Progenitor cell of endocrine pancreas (in vitro differentiated cells): ENCODE measurements at places on chromosomes 7 and 10. TPM values are rescaled to one million over a fixed set of nuclear protein-coding genes. Genes with fewer than 3 reads are reported as not detected.
A peak's percentile ranks its signal among the peaks of the same experiment; 100 is the strongest.

OGDH gene
- total RNA-seq = 93.5 and 105 TPM in 2 replicates

DNA sequence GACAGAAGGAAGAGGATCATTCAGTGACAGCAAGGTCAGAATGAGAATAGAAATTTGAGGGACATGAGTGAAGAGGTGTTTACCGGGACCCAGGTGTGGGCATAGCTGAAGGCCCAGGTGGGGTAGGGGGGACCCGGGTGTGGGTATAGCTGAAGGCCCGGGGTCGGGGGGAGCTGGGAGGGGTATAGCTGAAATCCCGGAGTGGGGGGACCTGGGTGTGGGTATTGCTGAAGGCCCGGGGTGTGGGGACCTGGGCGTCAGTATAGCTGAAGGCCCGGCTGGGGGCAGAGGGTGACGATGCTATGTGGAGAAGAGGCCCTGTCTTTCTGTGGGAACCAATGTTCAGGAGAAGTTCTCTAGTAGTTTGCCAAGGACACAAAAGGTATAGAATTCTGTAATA, 183.0 kb upstream of the PITRM1 start:
- no peak for DNase-seq
- no peaks in the 10 kb centered on the region for H3K4me1 ChIP-seq
- H3K27ac ChIP-seq = no peak overlapping the region
- no peaks in the 10 kb centered on the region for H3K36me3 ChIP-seq
- H3K4me3 ChIP-seq = no peak overlapping the region

DNA sequence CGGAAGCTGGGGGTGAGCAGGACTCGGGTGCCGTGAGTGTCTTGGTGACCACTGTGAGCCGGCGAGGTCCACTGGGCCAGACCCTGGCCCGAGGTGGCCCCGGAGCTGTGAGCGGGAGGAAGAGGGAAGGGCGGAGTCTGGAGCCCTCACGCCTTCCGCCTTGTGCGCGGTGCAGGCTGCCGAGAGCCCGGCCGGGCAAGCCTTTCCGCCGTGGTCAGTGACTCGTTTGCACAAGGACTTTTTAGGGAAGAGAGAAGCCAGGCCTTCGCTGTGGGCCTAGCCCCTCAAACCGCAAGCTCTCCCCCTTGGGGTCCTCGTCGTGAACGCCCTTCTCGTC, 40.9 kb upstream of the ZNF32 start:
- H3K27me3 ChIP-seq = peaks cover 66% of the 10 kb centered on the region
- no peak for DNase-seq
- H3K36me3 ChIP-seq = no peaks in the 10 kb centered on the region
- H3K4me3 ChIP-seq = peak overlapping the region; percentile 83

DNA sequence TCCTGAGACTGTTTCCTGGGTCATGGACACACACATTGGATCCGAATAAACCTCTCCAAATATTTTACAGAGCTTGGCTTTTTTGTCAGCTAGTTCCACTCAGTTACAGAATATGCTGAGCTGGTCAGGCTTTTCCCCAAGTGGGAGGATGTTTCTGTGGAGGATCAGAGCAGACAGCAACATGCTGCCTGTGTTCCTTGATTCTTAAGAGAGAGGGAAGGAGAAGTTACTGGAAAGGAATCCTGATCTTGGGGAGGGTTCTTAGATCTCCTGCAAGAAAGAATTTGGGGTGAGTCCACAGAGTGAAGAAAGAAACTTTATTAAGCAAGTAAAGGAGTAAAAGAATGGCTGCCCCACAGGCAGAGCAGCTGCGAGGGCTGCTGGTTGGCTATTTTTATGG, 76.8 kb upstream of the RPA3 start:
- H3K27me3 ChIP-seq = no peaks in the 10 kb centered on the region
- peaks cover 9% of the 10 kb centered on the region for H3K4me1 ChIP-seq
- H3K27ac ChIP-seq = no peak overlapping the region
- H3K36me3 ChIP-seq = peaks cover 18% of the 10 kb centered on the region
- DNase-seq = no peak

PDCD11 gene
- 56.1 and 58.1 TPM in 2 replicates for total RNA-seq

EMX2 gene
- total RNA-seq = 0.89 TPM in 1 of 2 replicates, not detected in the other

SPDYE2 gene
- not detected in 2 replicates for total RNA-seq

GRCh38 chr7:114944745-114945625, 23.1 kb downstream of the MDFIC start:
- no peaks in the 10 kb centered on the region for H3K27me3 ChIP-seq
- H3K36me3 ChIP-seq = no peaks in the 10 kb centered on the region
- H3K4me1 ChIP-seq = peaks cover 11% of the 10 kb centered on the region
- no peak overlapping the region for H3K4me3 ChIP-seq
- DNase-seq = no peak
- no peak overlapping the region for H3K27ac ChIP-seq

ST8SIA6 gene
- 0.36 and 0.98 TPM in 2 replicates for total RNA-seq

- H3K27me3 ChIP-seq = peaks cover 6% of the 10 kb centered on the region
- no peaks in the 10 kb centered on the region for H3K36me3 ChIP-seq
- H3K4me1 ChIP-seq = no peaks in the 10 kb centered on the region
- H3K27ac ChIP-seq = no peak overlapping the region
These were observed 100.8 kb downstream of the MICALL2 start for GRCh38 chr7:1358376-1359050.

IL2RA gene
- total RNA-seq = not detected in 2 replicates

DNA sequence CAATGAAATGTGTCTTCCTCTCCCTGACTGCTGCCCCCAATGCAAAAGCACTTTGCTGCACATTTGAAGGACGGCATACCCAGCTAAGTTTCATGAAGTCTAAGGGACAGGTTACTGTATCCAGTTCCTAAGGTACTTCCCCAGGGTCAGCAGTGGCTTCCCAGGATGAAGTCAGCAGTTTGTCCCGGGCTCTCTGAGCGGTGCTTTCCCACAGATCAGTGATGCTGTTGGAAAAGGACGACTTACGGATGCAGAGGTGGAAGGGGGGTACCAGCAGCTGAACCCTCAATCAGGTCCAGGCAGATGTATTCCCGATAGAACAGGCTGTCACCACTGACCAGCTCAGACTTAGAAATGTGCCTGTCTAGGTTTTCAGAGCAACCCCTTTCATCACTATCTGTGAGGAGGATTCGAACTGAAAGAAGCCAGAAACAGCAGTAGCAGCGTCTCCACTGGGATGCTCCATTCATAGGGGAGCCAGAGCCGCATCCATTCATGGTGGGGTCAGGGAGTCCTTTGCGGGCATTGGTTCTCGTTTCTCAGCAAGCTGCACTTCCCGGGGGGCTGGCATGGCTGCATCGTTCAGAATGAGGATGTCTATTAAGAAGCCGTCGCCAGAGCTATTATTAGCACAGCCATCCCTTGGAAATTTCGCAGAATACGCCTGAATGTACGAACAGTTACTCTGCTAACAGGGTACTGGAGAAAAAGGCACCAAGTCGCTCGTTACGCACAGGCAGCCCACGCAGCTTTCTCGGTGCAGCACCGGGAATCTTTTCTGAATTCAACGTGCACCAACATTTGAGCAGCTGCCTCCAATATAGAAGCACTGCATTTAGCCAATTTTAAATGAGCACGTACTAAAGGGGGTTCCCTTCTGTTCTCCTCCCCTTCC, 303.7 kb downstream of the PRPF18 start:
- no peak for DNase-seq
- H3K4me1 ChIP-seq = peaks cover 2% of the 10 kb centered on the region
- peak overlapping the region; percentile 81 for H3K4me3 ChIP-seq
- no peaks in the 10 kb centered on the region for H3K36me3 ChIP-seq
- H3K27ac ChIP-seq = peak overlapping the region; percentile 87

C10orf53 gene
- not detected in 2 replicates for total RNA-seq

DNA sequence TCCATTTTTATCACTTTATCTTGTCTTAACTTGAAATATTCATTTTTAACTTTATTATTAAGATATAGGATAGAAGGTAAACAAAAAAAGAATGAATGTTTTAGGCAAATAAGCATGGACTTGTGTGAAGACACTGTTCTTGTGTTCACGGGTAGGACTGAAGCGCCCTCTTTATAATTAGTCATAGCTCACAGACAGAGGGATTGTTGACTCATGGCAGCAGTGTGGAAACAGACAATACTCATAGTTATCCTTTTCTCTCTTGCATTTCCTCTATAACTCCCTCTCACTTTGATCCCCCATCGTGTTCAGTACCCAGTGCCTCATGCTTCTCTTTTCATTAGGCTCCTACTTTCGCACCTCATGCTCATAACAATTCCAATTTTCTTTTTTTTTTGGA, 731.8 kb downstream of the PHTF2 start:
- H3K4me3 ChIP-seq = no peak overlapping the region
- H3K27me3 ChIP-seq = no peaks in the 10 kb centered on the region
- DNase-seq = no peak
- H3K27ac ChIP-seq = no peak overlapping the region
- H3K36me3 ChIP-seq = no peaks in the 10 kb centered on the region

HYCC1 gene
- 65.2 and 66.0 TPM in 2 replicates for total RNA-seq

GRCh38 chr7:4245135-4245865, 436.8 kb upstream of the FOXK1 start:
- H3K4me1 ChIP-seq = peaks cover 4% of the 10 kb centered on the region
- H3K36me3 ChIP-seq = peaks cover 24% of the 10 kb centered on the region
- H3K27ac ChIP-seq = no peak overlapping the region
- H3K4me3 ChIP-seq = no peak overlapping the region
- no peak for DNase-seq

- peaks cover 5% of the 10 kb centered on the region for H3K36me3 ChIP-seq
- H3K27ac ChIP-seq = peak overlapping the region; percentile 55
- no peaks in the 10 kb centered on the region for H3K27me3 ChIP-seq
These were observed 83.1 kb downstream of the VPS41 start for GRCh38 chr7:38825721-38826440.

- DNase-seq = no peak
- H3K27me3 ChIP-seq = peaks cover 3% of the 10 kb centered on the region
- no peaks in the 10 kb centered on the region for H3K4me1 ChIP-seq
- H3K4me3 ChIP-seq = no peak overlapping the region
These were observed 53.3 kb downstream of the C7orf25 start for GRCh38 chr7:42858570-42858969.

DRGX gene
- not detected in 2 replicates for total RNA-seq

DNA sequence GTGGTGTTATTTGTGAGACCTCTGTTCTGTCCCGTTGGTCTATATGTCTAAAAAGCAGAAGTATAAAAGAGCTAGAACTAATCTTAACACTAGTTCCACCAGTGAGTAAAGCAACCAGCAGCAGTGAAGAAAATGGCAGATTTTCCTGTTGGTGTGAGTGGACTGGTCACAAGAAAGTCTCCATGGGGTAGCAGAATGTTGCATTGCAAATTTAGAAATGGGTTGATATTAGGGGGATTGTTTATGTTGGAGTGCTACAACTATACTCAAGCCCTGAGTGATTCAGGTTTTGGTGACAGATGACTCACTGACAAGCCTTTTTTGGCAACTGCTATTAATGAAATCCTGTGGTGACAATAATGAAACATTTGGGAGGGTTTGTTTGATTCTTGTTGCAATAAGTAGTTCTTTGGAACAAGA, 5.6 kb downstream of the AVL9 start:
- H3K27me3 ChIP-seq = no peaks in the 10 kb centered on the region
- H3K4me1 ChIP-seq = peaks cover 25% of the 10 kb centered on the region
- H3K27ac ChIP-seq = no peak overlapping the region
- no peak overlapping the region for H3K4me3 ChIP-seq
- no peak for DNase-seq

DNA sequence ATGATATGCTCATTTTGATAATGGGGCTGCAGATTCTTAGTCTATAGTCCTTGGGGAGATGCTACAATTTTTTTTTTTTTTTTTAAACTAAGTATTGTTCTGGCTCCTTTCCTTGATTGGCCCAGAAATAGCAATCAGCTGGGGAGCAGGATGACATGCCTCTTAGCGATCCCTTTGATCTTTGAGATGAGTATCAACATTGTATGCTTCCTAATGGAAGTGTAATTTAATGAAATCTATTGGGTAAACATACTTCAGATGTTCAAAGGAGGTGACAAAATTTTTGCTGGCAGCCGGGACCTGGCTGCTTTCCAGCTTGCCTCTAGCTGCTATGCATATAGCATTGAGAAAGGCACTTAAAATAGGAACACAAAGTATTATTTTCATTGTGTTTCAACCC, 43.5 kb downstream of the VTI1A start:
- no peak overlapping the region for H3K4me3 ChIP-seq
- peaks cover 2% of the 10 kb centered on the region for H3K4me1 ChIP-seq
- no peaks in the 10 kb centered on the region for H3K27me3 ChIP-seq
- H3K36me3 ChIP-seq = peaks cover 2% of the 10 kb centered on the region
- DNase-seq = no peak

GRCh38 chr7:21368317-21368716, 59.6 kb upstream of the SP4 start:
- peaks cover 27% of the 10 kb centered on the region for H3K4me1 ChIP-seq
- H3K4me3 ChIP-seq = no peak overlapping the region
- H3K27me3 ChIP-seq = no peaks in the 10 kb centered on the region
- DNase-seq = no peak
- no peak overlapping the region for H3K27ac ChIP-seq

DNA sequence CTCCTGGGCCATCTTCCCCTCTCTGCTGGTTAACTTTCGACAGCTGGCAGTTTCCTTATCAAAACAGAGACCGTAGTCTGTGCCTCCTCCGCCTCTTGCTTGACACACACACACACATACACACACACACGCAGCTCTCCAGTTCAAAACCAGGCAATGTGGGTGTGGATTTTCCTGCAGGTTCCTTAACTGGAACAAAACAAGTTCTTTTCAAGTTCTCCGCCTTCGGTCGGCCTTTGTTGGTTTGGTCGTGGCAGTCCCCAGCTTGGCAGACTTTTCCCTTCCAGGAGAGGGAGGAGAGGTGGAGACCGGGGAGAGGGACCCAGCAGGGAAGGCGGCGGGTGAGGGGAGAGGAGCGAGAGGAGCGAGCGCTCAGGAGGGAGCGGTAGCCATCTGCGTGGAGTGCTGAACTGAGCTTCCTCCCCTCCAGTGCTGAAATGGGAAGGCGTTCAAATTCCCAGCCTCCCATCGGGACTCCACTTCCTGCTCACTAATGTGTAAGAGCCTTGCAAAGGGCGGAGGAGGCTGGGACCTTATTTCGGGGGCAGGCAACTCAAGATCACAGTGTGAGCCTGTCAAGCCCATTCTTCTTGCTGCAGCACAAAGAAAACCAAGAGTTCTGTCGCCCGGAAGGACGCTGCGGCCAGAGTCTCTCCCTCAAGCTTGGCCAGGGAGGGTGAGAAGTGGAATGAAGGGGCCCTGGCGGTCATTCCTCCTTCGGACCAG, 120.6 kb downstream of the PRPF18 start:
- H3K27ac ChIP-seq = peak overlapping the region; percentile 95
- peaks cover 70% of the 10 kb centered on the region for H3K4me1 ChIP-seq
- peak; percentile 31 for DNase-seq

DNA sequence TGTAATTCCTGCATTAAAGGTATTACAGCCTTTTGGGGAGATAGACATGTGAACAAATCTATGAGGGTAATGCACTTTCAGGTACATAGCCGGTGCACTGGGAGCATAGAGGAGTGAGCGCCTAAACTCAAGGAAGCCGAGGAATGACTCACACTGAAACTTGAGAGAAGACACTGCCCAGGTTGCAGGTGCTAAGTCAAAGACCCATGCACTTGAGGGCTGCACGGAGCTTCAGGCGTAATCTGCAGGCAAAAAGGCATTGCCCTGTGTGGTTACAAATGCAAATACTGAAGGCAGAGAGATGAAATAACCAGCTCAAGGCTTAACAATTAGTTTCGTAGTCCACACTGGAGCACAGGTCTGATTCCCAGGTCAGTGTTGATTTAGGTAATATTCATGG, 51.0 kb upstream of the OSBPL3 start:
- H3K27ac ChIP-seq = no peak overlapping the region
- no peak for DNase-seq
- peaks cover 2% of the 10 kb centered on the region for H3K36me3 ChIP-seq
- peaks cover 7% of the 10 kb centered on the region for H3K4me1 ChIP-seq
- no peak overlapping the region for H3K4me3 ChIP-seq

GRCh38 chr10:43407148-43407575, 1.8 kb downstream of the HNRNPF start:
- peak; percentile 31 for DNase-seq
- no peaks in the 10 kb centered on the region for H3K27me3 ChIP-seq
- peaks cover 4% of the 10 kb centered on the region for H3K36me3 ChIP-seq
- H3K27ac ChIP-seq = peak overlapping the region; percentile 98

GRCh38 chr10:108894402-108895301, 1028.7 kb downstream of the XPNPEP1 start:
- no peaks in the 10 kb centered on the region for H3K27me3 ChIP-seq
- DNase-seq = no peak
- no peaks in the 10 kb centered on the region for H3K36me3 ChIP-seq
- no peak overlapping the region for H3K4me3 ChIP-seq
